Right kidney (tissue), 9 donors: ENCODE measurements at places on chromosomes 1 and 21.

- no peak for DNase-seq
Measured at GRCh38 chr1:2987773-2988172, 33.5 kb upstream of the ACTRT2 start.

DNA sequence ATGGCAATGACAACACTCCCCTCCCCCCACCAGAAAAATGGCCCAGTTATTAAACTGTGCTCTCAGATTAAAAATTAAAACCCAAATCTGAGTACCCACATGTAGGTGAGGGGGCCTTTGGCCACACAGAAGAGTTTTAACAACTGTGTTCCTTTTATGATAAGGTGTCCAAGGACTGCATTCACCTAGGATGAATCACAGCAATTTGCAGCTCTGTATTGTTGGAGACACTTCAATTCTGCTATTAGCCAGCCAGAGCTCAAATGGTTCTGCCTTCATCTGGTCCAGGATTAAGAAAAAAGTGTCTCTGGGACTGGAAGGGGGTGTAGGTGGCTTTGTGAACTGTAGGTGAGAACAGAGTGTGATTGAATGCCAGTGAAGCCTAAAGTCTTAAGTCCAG, 43.3 kb upstream of the DIRAS3 start:
- no peak for DNase-seq

DNA sequence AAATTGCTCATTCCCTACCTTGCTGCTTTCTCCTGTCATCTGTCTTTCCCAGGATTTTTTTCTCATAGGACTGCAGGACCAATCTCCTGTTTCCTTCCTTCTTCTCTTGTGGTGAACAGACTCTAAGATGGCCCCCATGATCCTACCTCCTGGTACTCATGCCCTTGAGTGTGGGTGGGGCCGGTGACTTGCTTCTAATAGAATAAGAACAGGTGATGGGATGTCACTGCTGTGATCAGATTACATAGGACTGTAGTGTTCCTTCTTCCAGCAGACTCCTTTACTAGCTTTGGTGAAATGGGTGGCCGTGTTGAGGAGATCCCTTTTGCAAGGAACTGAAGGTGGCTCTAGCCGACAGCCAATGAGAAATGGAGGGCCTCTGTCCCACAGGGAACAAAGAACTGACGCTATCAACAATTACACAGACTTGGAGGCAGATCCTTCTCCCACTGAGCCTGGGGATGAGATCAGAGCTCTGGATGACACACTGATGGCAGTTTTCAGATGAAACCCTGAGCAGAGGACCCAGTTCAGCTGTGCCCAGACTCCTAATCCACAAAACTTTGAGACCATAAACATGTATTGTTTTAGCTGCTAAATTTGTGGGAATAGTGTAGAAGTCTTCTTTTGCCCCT, 7.5 kb downstream of the GSTM3 start:
- DNase-seq: no peak

- no peak for DNase-seq
Measured at GRCh38 chr1:26553942-26554682, 24.6 kb downstream of the RPS6KA1 start.

DNA sequence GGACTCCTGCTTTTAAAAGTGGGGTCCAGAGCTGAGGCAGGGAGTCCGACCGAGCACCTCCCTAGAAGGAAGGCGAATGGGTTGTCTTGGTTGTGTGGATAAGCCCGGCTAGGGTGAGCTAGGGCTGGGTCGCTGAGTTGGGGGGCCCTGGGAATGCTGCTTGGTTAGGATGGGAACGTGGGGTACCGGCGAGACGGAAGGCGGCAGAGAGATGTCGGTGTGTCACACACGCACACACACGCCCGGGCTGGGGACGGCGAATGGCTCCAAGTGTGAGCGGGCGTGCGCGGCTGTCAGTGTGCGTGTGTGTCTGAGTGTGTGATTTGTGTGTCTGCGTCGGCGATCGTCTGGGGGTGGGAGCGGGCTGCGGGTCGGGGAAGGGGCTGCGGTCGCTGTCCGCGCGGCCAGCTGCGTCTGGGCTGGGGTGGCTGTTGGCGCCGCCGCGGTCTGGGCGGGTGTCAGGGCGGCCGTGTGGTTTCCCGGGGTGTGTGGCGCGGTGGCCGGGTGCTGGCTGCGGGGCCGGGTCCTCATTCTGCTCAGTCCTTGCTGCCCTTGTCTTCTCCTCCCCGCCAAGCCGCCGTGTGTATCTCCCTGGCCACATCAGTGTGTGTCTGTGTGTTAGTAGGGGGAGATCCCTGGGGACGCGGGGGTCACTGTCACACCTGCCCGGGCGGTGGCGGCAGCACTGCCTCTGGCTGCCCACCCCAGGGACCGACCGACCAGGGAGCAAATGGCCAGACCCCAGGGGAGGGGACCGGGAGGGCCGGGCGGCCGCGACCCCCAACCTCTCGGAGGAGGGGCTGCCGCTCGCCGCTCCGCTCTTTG, 1.1 kb downstream of the EFNA3 start:
- peak; percentile 72 for DNase-seq

DNA sequence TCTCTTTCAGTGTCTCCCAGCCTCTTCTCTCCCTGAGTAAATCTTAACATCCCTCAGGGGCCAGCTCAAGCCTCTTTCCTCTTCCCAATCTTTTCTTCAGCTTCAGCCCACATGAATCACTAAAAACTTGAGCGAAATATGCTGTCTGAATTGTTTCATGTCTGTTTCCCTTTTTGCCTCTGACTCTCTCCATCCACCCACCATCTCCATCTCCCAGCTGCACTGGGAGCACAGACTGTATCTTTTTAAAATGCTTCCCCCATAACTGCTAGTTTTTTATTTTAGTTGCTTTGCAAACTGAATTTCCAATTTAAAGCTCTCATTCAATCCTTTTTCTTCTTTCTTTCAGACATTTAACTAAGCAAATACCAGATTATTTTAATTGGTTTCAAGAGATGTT, 3.0 kb upstream of the AHCTF1 start:
- DNase-seq: no peak

DNA sequence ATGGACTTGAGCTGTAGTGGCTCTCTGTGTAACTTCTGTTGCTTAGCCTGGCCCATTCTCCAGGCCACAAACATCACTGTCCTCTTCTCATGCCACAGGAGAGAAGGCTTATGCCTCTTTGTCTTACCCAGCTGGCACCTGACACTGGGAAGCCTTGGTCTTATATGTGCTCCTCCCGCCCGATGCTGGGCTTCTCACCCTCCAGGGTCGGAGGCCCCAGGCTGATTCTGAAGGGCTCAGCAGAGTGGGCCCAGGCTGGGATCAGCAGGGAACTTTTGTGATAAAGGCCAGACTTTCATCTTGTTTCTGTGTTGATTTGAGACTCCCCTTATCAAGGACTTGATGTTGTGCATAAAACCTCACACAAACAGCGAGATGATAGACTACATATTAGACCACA, 29.8 kb downstream of the TRPM2 start:
- DNase-seq: no peak

- DNase-seq: no peak
Measured at GRCh38 chr1:27615346-27616192, 11.6 kb upstream of the AHDC1 start.

GRCh38 chr1:61337441-61337951, 255.1 kb downstream of the NFIA start:
- peak; percentile 35 for DNase-seq

- DNase-seq: no peak
Measured at GRCh38 chr1:26181586-26182382, 4.5 kb downstream of the CNKSR1 start.

DNA sequence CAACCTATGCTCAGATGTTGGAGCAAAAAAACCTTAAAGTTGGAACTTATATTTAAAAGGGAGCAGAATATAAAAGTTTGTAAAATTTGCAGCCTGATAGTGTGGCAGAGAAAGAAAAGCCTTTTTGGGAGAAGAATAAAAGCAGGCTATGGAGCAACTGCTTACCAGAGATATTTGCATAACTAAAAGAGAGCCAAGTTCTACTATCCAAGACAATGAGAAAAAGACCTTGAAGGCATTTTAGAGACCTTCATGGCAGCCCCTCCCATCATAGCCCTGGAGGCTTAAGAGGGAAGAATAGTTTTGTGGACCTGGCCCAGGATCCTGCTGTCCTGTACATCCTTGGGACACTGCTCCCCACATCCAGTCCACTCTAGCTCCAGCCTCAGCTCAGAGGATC, 312.5 kb upstream of the ZRANB2 start:
- DNase-seq: no peak

DNA sequence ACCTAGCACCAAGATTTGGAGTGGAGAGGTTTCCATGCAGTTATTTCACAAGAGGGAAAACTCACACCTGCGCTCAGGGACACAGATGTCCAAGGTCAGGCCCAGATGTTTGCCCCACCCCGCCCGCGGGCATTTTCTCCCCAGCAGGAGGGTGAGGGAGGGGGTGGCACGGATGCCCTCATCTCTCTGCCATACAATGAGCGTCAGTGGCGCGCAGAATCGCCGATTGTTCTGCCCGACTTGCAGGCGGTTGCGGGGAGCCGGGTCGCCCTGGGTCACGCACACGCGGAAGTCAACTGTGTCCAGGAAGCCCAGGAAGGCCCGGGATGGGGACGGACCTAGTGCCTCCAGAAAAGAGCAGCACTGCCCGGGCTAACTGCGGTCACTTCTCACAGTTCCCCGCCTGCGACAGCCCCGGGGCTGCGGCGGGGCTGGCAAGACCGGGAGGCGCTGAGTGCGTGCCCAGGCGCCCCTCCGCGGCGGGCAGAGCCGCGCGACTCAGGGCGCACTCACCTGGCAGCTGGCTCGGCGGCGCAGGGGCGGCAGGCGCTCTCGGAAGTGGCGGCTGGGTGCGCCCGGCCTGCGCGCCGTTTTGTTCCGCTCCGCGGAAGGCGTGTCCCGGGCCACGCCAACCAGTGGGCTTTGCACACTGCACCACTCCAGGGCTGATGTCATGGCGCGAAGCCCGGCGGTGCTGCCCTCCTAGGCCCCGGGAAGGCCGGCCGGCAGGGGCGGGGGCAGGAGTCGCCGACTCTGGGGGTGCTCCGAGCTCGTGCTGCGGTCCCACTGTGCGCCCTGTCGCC, at the start of gene CSRP1:
CSRP1 (minus strand) TSS at position 567 of the 803 bp plus-strand sequence. CDS start 10,820 bp downstream, outside the sequence.
- DNase-seq: peak; percentile 85

DNA sequence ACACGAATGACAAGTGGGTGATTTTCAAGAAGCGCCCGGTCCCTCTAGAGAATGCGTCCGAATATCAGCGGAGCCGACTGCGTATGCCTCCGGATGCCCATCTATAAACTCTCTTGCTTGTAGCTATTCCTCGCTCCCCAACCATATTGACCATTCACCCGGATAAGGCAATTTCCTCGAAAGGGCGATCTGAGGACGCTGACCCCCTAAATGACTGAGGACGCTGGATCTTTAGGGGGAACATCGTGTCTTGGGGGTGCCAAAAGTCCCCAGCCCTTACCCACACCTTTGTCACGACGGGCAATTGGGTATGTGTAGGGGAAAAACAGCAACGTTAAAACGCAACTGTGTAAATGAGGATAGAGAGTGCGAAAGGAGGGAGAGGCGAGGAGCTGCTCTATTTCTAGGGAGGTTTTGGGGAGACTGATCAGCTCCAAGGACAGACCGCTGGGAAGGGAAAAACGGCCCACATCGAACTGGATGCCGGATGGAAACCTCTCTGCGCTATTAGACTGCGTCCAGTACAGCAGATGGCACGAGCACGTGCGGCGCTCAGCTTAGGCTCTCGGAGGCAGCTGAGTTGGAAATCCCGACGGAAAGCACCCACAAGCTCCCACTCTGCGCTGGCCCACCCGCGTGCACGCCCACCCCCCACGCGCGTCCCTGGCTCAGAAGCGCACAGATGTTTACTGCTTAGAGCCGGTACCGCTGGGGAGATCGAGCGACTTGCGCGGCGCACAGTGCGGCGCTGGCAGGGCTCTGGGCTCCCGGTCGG, 2.9 kb upstream of the PRRX1 start:
- DNase-seq: peak; percentile 72

DNA sequence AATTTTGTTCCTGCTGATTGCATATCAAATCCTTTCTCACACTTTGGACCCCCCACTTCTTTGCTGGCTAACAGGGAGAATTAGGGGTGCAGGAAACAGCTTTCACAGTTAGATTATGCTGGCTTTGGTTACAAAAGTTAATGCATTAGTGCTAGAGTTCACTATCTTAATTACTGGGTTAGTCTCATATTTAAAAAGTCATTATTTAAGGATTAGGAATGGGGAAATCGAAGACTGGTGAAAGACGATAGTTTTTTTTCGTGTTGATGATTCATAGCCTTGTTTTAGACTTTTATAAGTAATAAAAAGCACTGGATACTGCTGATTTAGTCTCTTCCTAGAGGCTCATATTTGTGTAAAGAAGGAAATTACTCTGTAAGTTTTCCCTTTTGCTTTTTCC, 11.6 kb downstream of the ST6GALNAC3 start:
- DNase-seq: no peak

DNA sequence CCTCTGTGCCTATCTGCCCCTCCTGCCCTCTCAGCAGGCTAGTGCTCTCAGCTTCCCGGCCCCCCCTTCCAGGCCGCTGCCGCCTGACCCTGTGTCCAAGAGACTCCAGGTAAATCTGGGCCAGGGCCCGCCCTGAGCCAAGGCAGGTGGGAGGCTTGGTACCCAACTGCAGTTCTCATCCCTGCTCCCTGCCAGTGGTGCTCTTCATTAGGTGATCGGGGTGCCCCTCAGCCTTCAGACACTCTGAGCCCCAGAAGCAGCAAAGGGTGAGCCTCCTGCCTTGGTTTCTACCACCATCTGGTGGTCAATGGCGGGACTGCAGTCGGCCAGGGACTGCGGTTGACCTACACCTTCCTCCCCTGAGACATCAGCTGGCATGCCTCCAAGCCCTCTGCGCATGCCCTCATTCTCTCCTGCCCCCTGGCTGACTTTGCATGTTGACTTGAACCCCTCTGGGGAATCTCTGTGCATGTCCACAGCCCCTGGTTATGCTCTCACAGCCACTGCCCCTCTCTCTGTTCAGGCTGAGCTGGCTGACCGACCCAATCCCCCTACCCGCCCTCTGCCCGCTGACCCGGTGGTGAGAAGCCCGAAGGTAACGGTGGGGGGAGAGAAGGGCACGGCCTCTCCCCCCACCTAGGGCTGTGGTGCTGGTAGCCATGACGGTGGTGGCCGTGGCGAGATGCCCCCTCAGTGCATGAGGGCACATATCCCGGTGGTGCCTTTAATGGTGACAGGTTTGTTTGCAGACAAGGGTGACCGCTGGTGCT, 2.0 kb upstream of the EFNA4 start:
- DNase-seq: peak; percentile 80

- no peak for DNase-seq
Measured at GRCh38 chr21:45580576-45581321, 38.5 kb upstream of the SLC19A1 start.

GRCh38 chr1:94345148-94345721, 73.0 kb upstream of the ABCD3 start:
- DNase-seq: no peak

GRCh38 chr1:174988539-174988938, 11.2 kb upstream of the CACYBP start:
- DNase-seq: no peak

DNA sequence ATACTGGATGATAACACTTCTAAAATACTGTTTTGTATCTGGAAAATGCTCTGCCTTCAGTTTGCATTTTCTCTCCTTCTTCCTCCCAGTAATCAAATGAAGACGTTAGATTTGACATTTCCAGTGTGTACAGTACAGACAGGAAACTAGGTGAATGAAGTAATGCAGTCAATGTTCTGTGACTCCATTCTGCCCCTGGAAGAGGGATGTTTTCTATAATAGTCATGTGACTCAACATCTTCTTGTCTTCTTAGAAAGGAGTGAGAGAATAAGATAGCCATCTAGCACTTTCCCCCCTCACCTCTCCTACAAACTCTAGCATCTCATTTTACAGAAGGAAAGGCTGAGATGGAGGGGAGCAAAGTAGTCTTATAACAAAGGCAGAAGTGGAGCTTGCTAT, 77.6 kb downstream of the DDR2 start:
- no peak for DNase-seq

GRCh38 chr21:39120876-39121599, 62.2 kb downstream of the PSMG1 start:
- no peak for DNase-seq

- no peak for DNase-seq
Measured at GRCh38 chr1:55965981-55966461, 613.3 kb downstream of the PLPP3 start.
